Thoracic aorta (tissue), 2 donors: ENCODE measurements at places on chromosomes 1 and 21. TPM values are rescaled to one million over a fixed set of nuclear protein-coding genes. Genes with fewer than 3 reads are reported as not detected.
A peak's percentile ranks its signal among the peaks of the same experiment; 100 is the strongest.

Gene OVAAL
- total RNA-seq, result not detected

Gene TFF2
- total RNA-seq, result not detected

Gene PPIH
- 38.0 TPM for total RNA-seq

Gene KCNJ6
- not detected for total RNA-seq

Gene LEMD1
- total RNA-seq, result not detected

DNA sequence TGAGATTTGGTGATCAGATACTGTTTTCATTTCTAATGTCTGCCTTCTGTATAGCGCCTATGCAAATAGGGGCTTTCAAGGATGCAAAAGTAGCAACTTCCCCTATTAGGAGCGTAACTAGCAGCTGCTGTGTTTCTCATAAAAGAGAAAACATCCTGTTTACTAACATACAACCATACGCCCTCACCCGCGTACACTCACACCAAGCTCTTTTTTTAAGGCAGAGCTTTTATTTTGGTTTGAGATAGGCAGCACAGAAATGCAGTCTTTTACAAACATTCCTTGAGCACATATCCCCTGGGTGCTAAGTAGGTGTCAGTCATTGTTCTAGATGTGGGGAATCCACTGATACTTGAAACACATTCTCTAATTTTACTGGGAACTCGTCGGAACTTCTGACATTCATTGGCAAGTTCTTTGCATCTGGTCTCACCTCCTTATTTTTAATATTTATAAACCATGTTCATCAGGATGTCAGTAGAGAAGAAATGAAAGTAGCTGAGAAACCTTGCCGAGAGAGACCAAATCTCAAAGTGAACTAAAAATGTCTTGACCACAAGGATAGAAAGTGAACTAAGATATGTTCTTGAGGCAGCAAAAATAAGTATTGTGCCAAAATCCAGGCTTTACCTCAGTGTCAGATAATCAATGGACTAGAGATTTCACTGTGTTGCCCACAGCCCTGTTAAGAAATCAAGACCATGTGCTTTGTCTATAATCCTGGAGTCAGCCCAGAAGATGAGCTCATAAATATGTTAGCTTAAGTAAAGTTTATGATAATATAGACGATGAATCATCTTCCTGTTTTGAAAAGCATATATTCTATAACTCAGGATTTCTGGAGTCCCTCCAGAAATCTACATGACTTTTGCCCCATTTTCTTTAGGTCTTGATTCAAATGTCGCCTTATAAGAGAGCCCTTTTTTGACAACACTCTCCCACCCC, 350.9 kb downstream of the ST6GALNAC3 start:
- no peaks in the 10 kb centered on the region for H3K27me3 ChIP-seq
- DNase-seq, result no peak
- no peaks in the 10 kb centered on the region for H3K36me3 ChIP-seq
- peaks cover 60% of the 10 kb centered on the region for H3K4me1 ChIP-seq

DNA sequence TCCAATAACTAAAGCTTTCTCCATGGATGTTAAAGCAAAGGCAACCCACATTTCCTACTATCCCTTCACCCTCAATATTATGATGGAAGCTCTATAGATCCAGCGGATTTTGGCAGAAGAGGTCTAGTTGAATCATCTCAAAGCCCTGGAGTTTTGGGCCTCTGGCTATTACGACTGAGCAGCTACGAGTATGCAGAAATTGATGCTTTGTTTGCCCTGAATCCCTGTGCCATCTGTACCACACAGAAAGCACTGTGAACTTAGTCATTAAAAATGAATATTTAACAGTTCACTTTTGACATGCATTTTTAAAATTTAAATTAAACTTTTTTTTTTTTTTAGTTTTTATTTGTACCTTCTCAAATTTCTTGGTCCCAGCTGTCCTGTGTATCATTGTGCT, 705.4 kb upstream of the PTBP2 start:
- H3K27ac ChIP-seq, result no peak overlapping the region
- H3K36me3 ChIP-seq, result no peaks in the 10 kb centered on the region
- no peak for DNase-seq
- no peaks in the 10 kb centered on the region for H3K27me3 ChIP-seq
- H3K4me3 ChIP-seq, result no peak overlapping the region

GRCh38 chr1:204929487-204930154, 59.0 kb downstream of the NFASC start:
- H3K27me3 ChIP-seq, result no peaks in the 10 kb centered on the region
- H3K36me3 ChIP-seq, result no peaks in the 10 kb centered on the region
- no peak overlapping the region for H3K27ac ChIP-seq
- no peaks in the 10 kb centered on the region for H3K4me1 ChIP-seq
- no peak overlapping the region for H3K4me3 ChIP-seq
- no peak for DNase-seq

- H3K4me3 ChIP-seq, result no peak overlapping the region
- H3K27me3 ChIP-seq, result no peaks in the 10 kb centered on the region
- DNase-seq, result no peak
- H3K27ac ChIP-seq, result peak overlapping the region; percentile 57
These were observed 11.7 kb downstream of the COL18A1 start for GRCh38 chr21:45416620-45417019.

GRCh38 chr1:23627069-23627735, 64.4 kb upstream of the RPL11 start:
- no peak overlapping the region for H3K4me3 ChIP-seq
- H3K4me1 ChIP-seq, result no peaks in the 10 kb centered on the region
- no peaks in the 10 kb centered on the region for H3K27me3 ChIP-seq
- DNase-seq, result no peak
- H3K36me3 ChIP-seq, result no peaks in the 10 kb centered on the region
- no peak overlapping the region for H3K27ac ChIP-seq

GRCh38 chr1:91166106-91166712, 144.4 kb upstream of the ZNF644 start:
- no peak overlapping the region for H3K4me3 ChIP-seq
- no peak for DNase-seq
- no peaks in the 10 kb centered on the region for H3K4me1 ChIP-seq
- no peaks in the 10 kb centered on the region for H3K36me3 ChIP-seq

DNA sequence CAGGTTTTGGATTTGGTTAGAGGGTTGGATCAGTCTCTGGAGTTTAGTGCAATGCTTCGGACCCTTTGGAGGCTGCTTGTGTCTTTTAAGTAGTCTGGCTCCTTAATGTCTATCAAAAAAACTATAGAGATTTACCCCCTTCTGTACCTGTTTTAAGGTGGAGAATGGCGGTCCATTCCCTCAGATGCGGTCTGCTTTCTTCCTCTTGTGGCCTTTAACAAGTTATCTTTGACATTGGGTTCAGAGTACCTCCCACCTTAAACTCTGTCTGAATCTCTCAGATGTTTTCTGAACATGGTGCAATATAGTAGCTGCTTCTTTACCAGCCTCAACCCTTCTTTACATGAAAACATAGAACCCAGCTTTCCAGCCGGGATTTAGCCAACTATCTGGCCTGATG, 2.4 kb downstream of the IPO9 start:
- H3K4me3 ChIP-seq, result no peak overlapping the region
- DNase-seq, result no peak
- peaks cover 76% of the 10 kb centered on the region for H3K4me1 ChIP-seq
- H3K27me3 ChIP-seq, result no peaks in the 10 kb centered on the region
- H3K27ac ChIP-seq, result no peak overlapping the region

- H3K27me3 ChIP-seq, result no peaks in the 10 kb centered on the region
- no peak overlapping the region for H3K4me3 ChIP-seq
- H3K4me1 ChIP-seq, result peaks cover 47% of the 10 kb centered on the region
- no peaks in the 10 kb centered on the region for H3K36me3 ChIP-seq
- peak overlapping the region; percentile 24 for H3K27ac ChIP-seq
- no peak for DNase-seq
These were observed 237.5 kb downstream of the HMCN1 start for GRCh38 chr1:185971688-185972087.

- no peak for DNase-seq
- H3K4me1 ChIP-seq, result no peaks in the 10 kb centered on the region
- no peaks in the 10 kb centered on the region for H3K27me3 ChIP-seq
- no peak overlapping the region for H3K4me3 ChIP-seq
- no peaks in the 10 kb centered on the region for H3K36me3 ChIP-seq
These were observed 11.0 kb downstream of the GSTM5 start for GRCh38 chr1:109722908-109723691.

DNA sequence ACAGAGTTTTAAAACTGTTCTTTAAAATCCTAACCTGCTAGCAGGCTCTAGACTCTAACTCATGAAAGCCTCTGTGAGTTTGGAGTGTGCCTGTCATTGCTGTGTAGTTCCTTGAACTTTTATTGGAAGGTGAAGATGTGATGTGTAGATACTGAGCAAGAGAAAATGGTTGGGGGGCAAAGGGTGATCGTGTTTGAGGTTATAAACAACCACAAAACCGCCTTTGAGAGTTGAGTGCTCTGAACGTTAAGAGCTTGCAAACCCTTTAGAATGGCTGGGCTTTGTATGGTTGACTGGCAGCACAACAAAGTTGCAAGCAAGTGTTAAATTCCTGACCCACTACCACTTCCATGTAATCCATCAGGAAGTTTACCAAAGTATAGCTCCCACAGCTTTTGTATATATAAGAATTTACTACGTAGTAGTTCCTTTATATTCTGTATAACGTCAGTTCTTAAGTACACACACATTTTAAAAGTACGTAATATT, 19.6 kb downstream of the BACE2 start:
- no peak overlapping the region for H3K27ac ChIP-seq
- peaks cover 4% of the 10 kb centered on the region for H3K4me1 ChIP-seq
- no peaks in the 10 kb centered on the region for H3K36me3 ChIP-seq
- no peaks in the 10 kb centered on the region for H3K27me3 ChIP-seq
- DNase-seq, result no peak

GRCh38 chr1:36119456-36119855, 5.6 kb downstream of the COL8A2 start:
- peaks cover 72% of the 10 kb centered on the region for H3K4me1 ChIP-seq
- H3K4me3 ChIP-seq, result peak overlapping the region; percentile 5
- peak overlapping the region; percentile 90 for H3K27ac ChIP-seq
- no peaks in the 10 kb centered on the region for H3K27me3 ChIP-seq

DNA sequence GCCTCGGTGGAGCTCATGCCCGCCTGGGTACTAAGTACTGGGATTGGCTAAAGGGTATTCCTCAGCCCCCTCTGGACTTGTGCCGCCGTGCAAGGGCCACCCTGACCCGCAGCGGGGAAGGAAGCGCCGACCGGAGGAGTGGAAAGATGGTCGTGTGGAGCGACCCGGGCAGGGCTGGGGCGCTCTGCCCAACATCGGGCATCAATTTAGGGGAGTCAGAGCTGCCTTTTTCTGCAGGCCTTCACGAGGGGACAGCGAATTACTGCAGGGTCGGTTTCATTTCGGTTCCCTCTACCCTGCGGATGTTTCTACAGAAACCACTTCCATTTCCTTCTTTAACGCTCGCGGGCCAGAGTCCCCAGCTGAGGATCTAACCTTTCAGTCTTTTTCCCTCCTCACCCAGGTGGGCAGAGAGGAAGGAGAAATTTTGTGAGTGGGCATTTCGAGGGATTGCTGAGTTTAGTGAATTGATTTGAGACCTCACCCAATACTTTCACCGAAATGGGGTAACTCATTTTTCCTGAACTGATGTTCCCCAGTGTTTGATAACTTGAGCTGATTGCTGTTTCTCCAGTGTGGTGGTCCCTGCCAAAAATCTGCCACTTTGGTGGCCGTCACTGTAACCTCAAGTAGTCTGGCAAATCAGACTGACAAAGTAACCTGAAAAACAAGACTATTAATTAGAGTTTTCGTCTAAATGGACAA, 1.1 kb downstream of the TOR1AIP1 start:
- H3K4me1 ChIP-seq, result peaks cover 45% of the 10 kb centered on the region
- DNase-seq, result no peak
- H3K27me3 ChIP-seq, result no peaks in the 10 kb centered on the region
- H3K27ac ChIP-seq, result peak overlapping the region; percentile 99
- peaks cover 12% of the 10 kb centered on the region for H3K36me3 ChIP-seq
- H3K4me3 ChIP-seq, result peak overlapping the region; percentile 96

DNA sequence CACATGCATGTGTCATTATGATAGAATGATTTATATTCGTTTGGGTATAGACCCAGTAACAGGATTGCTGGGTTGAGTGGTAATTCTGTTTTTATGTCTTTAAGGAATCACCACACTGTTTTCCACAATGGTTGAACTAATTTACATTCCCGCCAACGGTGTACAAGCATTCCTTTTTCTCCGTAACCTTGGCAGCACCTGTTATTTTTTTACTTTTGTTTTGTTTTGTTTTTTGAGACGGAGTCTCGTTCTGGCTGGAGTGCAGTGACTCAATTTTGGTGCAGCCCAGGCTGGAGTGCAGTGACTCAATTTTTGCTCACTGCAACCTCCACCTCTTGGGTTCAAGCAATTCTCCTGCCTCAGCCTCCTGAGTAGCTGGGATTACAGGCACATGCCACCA, 8.5 kb upstream of the S100B start:
- H3K36me3 ChIP-seq, result no peaks in the 10 kb centered on the region
- no peak overlapping the region for H3K4me3 ChIP-seq
- DNase-seq, result no peak
- no peak overlapping the region for H3K27ac ChIP-seq
- H3K4me1 ChIP-seq, result no peaks in the 10 kb centered on the region

DNA sequence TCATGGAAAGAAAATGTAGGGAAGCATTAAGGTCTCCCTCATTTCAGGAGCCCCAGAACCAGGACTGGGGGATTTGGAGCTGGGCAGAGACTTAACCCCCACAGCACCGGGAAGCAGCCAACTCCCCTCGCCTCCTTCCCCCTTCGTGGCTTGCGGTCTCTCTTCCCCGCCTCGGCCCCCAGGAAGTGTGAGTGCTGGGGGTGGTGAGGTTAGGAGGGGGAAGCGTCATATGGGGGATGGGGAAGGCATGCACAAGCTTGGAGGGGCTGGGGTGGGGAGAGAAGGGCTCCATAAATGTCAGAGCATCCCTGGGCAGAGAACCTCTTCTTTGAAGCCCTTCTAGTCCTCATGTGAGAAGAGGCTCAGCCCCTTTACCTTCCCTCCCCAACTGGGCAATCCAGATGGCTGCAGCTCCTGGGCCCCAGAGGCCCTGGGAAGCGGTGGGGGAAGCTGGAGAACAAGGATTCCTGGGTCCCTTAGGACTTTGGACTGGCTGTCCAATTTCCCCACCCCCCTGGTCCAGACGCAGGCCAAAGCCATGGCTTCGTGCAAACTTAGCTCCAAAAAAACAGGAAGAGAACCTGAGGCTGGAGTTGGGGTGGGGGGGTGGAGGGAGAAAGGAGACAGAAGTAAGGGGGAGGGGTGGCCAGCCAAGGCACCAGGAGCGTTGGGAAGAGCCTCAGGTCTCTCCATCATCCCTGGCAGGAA, 7.8 kb downstream of the ZBTB7B start:
- H3K4me3 ChIP-seq, result peak overlapping the region; percentile 11
- H3K27ac ChIP-seq, result no peak overlapping the region

DNA sequence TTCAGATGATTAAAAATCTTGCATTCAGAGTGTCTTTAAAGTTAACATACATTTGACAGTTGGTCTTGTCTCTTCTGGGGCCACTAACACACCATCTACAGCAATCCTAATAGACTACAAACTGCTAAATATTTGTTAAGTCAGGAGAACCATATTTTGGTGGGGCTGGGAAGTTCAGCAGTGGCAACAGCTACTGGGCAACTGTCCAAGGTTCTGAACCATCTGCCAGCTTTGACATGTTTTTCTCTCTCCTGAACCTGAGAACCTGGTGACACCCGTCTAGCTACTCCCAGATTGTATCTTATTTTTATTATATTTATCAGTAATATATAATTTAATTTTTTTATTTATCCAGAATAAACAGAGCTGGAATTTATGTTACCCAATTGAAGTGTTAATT, 199.0 kb upstream of the DPYD start:
- H3K4me1 ChIP-seq, result no peaks in the 10 kb centered on the region
- DNase-seq, result no peak
- H3K27me3 ChIP-seq, result no peaks in the 10 kb centered on the region
